ENCODE measurements at places on chromosomes 6 and 20.

DNA sequence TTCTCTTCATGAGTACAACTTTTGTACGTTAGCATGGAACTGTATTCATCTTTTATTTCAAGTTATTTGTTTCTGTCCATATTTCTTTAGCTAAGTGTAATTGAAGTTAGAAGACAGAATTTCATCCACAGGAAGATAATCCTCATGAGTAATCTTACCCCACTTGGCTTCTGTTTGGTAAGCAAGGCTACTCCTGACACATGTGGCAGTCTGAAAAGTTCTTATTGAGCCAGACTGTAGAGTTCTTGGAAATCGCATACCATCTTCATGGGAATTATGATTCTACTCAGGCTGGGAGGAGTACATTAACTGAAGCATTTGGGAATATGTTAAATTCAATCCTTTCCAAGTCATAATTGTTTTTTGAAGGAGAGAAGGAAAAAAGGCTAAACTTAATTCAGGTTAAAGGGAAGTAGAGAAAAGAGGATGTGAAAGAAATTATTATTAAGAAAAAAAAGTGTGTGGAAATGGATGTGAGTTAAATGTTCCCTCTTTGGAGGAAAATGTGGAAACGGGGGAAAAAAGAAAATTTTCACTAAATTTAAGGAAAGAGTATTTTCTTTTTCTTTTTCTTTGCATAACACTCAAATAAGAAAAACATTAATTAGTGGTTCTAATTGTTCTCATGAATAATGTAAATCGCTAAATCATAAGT is 41.5 kb upstream of the TENT5A start:
- no peak for DNase-seq

GRCh38 chr6:144715344-144715743 is 430.2 kb downstream of the UTRN start:
- DNase-seq = no peak

- no peak for DNase-seq
These were observed 80.4 kb upstream of the BTN3A2 start for GRCh38 chr6:26284537-26285142.

GRCh38 chr20:4122926-4123325 is 107.6 kb upstream of the RNF24 start:
- DNase-seq = no peak

- no peak for DNase-seq
These were observed 11.3 kb downstream of the ZHX3 start for GRCh38 chr20:41306061-41306727.

DNA sequence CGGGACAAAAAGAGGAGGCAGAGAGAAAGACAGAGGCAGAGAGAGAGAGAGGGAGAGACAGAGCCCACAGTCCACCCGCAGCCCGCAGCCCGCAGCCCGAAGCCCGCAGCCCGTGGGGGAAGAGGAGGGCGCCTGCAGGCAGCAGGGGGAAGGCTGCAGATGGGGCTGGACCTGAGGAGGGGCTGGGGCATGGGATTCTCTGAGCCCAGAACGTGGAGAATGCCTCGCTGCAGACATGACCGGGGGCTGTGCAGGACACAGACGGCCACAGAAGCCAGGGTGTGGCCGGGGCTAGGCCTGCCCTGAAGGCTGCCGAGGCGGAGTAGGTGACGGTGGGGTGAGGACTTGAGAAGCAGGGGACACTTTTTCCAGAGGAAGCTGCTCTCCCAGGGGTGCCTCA is 6.5 kb upstream of the SLCO4A1 start:
- DNase-seq = no peak

GRCh38 chr6:157556144-157556645 is 175.2 kb downstream of the ZDHHC14 start:
- no peak for DNase-seq

- no peak for DNase-seq
These were observed 142.0 kb upstream of the MCHR2 start for GRCh38 chr6:100135977-100136376.

DNA sequence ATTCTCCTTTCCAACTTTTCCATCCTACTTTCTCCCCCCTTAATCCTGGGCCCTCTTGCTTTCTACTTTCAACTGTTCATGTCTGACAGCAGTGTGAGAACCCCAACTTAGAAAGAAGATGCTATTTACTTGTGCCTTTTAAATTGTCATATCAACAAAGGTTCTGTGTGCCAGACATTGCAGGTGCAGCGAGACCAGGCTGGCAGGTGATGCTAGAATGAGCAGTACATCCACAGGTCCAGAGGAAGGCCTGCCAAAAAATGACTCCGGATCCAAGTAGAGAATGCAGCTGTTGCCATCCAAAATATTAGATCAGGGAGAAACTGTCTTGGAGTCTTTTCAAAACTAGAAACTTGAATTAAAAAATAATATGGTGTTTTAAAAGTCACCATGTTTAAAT is 510.5 kb downstream of the LMBRD1 start:
- DNase-seq = no peak

DNA sequence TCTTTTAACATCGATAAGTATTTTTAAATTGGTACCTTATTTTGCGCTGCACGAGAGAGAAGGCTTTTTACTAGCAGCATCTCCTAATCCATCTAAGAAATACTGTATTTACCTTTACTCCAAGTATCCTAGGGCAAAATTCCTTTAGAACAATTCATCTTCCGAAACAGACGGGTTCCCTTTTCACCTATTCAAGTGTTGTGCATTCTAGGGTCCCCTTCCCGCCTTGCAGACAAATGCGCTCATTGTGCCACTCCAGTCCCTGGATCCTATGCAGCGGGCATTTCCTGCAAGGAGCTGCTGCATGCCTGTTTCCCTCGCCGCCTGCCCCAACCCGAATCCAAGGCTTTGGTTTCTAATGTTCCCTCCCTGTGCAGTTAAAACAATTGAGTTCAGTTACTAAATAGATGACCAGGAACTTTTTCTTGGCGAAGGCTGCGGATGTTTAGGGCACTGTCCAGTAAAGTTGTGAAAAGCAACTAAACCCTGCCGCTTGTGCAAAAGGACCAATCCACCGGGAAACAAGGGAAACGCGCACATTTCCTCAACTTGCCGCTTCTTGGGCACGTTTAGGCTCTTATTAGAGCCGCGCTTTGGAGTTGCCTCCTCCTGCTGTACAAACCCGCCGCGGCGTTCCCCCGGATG is 556 bp upstream of the SCAF8 start:
- no peak for DNase-seq

DNA sequence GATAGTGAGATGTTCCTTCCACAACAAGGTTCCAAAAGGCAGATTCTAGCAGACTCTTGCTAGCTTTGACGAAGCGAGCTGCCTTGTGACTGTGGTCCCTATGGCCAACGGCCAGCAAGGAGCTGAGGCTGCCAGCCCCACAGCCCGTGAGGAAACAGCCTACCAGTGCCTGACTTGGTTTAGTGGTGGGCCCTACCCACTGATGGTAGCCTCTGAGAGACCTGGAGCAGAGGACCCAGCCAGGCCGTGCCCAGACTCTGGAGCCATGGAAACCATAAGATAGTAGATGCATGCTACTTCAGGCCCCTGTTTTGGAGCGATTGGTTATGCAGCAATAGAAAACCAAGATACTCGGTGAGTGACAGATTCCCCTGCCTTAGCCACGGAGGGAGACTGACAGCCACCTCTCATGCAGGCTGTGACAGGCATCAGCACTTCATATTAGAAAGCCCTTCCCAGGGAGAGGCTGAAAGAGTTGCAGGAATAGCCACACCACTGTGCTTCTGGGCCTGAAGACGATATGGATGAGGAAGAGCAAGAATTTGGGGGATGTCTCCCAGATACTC is 19.2 kb downstream of the PSMG4 start:
- no peak for DNase-seq

DNA sequence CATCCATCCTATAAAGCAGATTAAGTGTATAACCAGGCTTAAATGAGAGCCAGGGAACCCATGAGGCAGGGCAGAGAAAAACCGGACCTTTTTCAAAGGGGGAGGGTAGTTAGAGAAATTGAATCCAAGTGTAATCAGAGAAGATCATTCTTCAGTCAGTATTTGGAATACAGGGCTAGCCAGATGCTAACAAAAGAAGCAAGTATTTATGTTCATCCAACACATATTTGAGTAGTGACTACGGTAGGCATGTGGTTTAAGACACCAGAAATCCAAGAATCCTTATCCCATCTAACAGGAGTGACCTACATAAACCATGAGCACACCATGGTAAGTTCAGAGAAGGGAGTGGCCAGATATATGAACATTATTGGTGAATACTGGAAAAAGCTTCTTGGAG is 46.8 kb upstream of the FAM83C start:
- DNase-seq = peak; percentile 93

DNA sequence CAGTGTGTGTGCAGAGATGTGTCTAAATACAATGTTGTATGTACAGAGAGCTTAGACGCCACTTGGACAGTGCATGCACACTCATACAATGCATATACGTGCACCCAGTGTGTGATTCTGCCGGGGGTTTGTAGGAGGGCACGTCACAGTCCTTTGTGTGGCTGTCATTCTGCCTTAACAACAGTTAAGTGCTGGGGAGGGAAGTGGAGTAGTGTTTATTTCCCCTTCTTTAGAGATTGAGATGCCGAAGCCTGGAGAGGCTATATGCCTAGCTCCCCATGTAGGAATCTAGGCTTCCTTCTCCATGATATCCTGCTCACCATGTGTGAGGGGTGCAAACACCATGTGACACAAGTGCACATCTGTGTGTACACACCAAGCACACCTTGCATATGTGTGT is 38.2 kb downstream of the MDFI start:
- no peak for DNase-seq

DNA sequence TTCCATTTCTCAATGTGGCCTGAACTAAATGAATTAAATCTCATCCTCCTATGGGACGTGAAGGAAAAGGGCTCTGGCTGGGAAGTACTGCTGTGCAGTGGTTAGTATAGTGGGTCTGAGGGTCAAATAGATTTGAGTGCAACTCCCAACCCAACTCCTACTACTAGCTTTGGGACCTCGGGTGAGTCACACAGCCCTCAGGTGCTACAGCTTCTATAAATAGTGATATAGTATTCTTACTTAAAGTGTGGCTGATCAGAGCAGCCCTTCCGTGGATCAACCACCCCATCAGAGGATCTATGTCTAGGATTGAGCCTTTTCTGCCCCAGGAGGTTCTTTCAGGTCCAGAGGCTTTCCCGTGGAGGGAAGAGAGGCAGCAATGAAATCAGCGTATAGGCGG is 904 bp upstream of the UST start:
- DNase-seq = no peak
